ENCODE measurements at places on chromosomes 2 and 18. TPM values are rescaled to one million over a fixed set of nuclear protein-coding genes. Genes with fewer than 3 reads are reported as not detected.
A peak's percentile ranks its signal among the peaks of the same experiment; 100 is the strongest.

Gene MC5R
- total RNA-seq: not detected

GRCh38 chr2:58357521-58357920, 116.4 kb upstream of the FANCL start:
- no peak for DNase-seq

GRCh38 chr2:118903029-118903351, 39.0 kb upstream of the MARCO start:
- no peak for DNase-seq

GRCh38 chr2:50766058-50766457, 265.9 kb downstream of the NRXN1 start:
- DNase-seq: no peak

Gene EHD3
- 20.6 TPM for total RNA-seq

Gene IL37
- not detected for total RNA-seq

GRCh38 chr2:63093502-63093901, 42.9 kb downstream of the OTX1 start:
- DNase-seq: no peak

GRCh38 chr2:122451040-122451439, 695.6 kb downstream of the TSN start:
- DNase-seq: no peak

- no peak for DNase-seq
These were observed 3.7 kb upstream of the GAREM2 start for GRCh38 chr2:26169226-26169625.

DNA sequence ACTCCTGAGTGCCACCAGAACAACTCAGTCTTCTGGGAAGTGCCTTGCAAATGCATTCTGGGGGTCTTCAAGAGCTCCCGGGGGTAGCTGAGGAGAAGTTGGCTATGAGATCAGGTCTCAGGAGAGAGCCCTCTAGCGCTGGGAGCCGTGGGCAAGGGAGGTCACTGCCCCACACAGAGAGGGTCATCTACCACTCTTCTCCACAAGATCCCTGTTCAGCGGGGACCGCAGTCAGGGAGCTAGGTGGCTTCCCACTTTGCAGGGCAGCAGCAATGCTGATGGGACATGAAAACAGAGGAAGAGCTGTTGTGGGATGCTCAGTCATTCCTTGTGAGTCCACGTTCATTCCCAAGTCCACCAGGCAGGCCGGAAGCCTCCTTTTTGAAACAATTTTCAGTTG, 66.6 kb downstream of the ACKR3 start:
- peak; percentile 23 for DNase-seq

Gene UGT1A10
- total RNA-seq: 168 TPM

DNA sequence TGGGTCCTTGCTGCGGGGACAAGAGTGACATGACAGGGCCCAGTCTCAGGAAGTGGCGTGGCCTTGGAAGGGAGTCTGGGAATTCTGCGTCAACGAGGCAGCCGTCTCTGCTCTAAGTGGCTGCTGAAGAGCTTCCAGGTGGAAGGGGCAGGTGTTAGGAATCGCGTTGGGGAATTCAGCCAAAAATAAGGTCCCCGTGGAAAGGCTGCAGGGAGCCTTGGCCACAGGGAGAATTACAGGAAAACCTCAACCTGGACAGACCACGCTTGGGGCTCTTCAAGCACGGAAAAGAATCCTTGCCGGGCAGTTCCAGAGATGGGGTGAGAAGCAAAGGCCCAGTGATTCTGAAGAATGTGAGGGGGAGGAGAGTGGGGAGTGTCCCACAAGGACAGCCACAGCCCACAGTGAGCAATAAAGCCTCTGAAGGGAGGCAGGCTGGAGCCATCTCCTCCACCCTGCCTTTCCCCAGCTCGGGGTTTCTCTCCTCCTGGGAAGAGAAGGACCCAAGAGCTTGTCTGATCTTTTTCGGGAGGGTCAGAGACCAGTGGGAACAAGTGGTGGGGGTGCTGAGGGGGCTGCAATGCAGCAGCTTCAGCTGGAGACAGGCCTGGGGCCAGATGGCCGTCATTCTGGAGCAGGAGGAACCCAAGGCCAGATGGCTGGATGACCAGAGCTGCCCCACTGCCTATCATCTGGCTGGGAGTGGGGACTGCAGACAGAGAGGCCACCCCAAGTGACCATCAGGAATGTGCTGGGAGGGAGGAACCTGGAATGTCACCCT, 106.4 kb upstream of the SMAD2 start:
- DNase-seq: peak; percentile 24

Gene C2orf74
- 1.8 TPM for total RNA-seq

GRCh38 chr2:46535360-46535759, 56.0 kb downstream of the TMEM247 start:
- no peak for DNase-seq

Gene CFC1
- not detected for total RNA-seq

DNA sequence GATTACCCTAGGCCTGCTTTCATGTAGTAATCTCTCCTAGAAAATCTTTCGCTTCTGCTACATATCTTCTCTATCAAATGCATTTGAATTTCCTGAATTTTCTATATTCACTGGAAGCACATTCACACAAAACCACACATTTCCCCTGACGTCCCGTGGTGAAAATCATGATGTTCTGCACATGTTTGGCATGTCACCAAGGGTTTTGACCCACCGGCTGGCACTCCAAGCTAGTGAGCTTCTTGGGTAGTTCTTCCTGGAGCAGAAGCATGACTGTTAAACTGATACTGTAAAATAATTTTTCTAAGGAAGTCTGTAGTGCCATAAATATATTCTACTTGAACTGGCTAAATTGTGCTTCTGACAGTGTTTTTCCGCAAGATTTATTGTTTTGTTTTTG, 510.1 kb upstream of the SLC8A1 start:
- DNase-seq: no peak

GRCh38 chr18:8854550-8854949, 149.2 kb downstream of the MTCL1 start:
- no peak for DNase-seq

- DNase-seq: no peak
These were observed 27.1 kb downstream of the RRM2 start for GRCh38 chr2:10149635-10150034.

Gene EGR4
- total RNA-seq: not detected

Gene QPCT
- not detected for total RNA-seq

- DNase-seq: no peak
These were observed 720 bp downstream of the KRTCAP3 start for GRCh38 chr2:27442920-27443282.

DNA sequence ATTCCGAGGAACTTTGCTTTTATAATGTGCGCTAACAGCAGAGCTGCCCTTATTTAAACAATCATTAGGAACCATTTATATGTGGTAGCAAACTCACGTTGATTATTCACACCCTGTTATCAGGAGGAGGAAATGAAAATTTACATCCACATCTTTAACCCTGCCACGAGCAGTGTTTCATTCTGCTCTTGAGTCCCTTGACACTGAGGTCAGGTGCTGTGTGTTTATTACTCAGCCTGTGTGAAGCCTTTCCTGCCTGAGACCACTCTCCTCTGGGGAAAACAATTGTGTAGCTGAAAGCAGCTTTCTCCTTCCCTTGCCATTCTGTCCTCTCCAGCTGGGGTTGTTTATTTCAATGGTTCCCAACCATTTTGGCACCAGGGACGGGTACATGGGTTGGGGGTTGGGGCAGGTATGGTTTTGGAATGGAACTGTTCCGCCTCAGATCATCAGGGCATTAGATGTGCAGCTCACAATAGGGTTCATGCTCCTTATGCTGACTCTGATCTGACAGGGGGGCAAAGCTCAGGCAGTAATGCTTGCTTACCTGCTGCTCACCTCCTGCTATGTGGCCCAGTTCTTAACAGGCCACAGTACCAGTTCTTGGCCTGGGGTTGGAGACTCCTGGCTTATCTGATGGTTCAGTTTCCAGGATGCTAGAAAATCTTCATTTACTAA, 651.1 kb downstream of the TDRD15 start:
- no peak for DNase-seq

DNA sequence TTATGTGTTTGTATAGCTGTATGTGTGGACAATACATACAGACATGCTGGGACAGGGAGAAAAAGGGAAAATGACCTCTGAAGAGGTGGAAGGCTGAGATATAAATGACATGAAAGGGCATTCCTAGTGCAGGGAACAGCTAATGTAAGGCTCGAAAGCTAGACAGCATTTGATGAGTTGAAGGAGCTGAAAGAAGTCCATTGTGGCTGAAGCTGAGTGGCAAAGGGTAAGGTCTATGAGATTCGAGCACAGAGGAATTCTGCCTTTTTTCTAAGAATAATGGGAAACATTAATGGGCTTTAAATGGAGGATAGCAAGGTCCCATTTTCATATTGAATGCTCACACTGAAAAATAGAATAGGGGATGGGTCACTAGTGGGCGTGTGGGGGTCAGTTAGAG, 23.6 kb downstream of the ADD2 start:
- DNase-seq: no peak

- DNase-seq: no peak
These were observed 1416.5 kb upstream of the CELF4 start for GRCh38 chr18:38982072-38982471.

GRCh38 chr2:216516730-216517350, 18.2 kb downstream of the RPL37A start:
- DNase-seq: no peak

GRCh38 chr2:58923869-58924268, 682.7 kb upstream of the FANCL start:
- DNase-seq: no peak

Gene SIX3
- not detected for total RNA-seq

Gene CNTNAP5
- total RNA-seq: not detected

DNA sequence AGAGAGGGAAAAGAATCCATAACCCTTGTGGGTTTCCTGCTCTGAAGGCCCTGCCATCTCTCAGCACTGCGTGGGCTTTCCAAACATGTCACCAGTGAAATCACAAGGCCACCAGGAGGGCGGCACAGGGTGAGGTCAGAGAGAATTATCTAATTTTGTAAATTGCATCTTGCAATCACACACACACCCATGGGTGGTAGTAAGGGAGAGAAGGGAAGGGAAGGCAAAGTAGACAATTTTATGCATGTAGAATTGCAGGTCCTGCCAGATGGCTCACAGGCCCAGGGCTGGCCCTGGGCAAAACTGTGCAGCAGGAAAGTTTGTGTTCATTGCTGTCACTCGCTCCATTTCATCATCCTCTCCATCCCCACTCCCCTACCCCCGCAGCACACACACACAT, 21.0 kb upstream of the ZBTB7C start:
- DNase-seq: no peak

GRCh38 chr2:88549616-88550292, 77.5 kb downstream of the EIF2AK3 start:
- DNase-seq: no peak

Gene FAM237A
- total RNA-seq: not detected

GRCh38 chr18:43847164-43848091, 570.1 kb upstream of the SYT4 start:
- no peak for DNase-seq

Measured in Peyer's patch (tissue), 4 donors.